Inflammatory macrophage (primary cell): ENCODE measurements at places on chromosomes 2 and 18.
A peak's percentile ranks its signal among the peaks of the same experiment; 100 is the strongest.

DNA sequence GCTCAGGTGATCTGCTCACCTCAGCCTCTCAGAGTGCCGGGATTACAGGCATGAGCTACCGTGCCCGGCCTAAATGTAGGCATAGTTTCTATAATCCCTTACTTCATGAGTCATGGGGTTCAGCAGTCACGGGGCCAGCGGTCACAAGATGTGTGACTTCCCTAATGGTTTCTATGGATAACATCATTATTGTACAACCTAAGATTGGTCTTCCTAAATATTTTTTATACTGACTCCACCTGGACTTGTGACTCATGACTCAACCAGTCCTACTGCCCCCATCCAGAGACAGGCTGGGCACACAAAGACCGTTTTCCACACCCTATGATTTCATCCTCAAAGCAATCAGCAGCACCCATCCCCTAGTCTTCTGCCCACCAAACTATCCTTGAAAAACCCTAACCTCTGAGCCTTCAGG lies 15.9 kb downstream of the FAM210A start:
- DNase-seq = peak; percentile 65

GRCh38 chr2:118010473-118010872 lies 3.4 kb downstream of the CCDC93 start:
- no peak for DNase-seq

- DNase-seq = no peak
These were observed 145.2 kb upstream of the SYT4 start for GRCh38 chr18:43422518-43422917.

- DNase-seq = no peak
These were observed 4.8 kb upstream of the SLC38A11 start for GRCh38 chr2:164960159-164960558.

DNA sequence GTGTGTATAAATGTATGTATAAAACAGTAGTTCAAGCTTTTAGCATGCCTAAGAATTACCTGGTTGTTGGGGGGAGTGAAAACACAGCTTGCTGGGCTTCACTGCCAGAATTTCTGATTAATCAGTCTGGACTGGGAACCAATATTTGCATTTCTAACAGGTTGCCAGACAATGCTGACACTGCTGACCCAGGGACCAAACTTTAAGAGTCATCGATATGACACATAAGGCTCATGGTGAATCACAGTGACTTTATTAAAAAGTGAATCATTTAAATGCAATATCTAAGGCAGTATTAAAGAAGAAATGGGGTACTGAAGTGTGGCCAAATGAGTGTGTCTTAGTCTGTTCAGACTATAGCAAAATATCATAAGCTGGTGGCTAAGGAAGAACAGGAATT lies 195.9 kb upstream of the DTNA start:
- DNase-seq = no peak

DNA sequence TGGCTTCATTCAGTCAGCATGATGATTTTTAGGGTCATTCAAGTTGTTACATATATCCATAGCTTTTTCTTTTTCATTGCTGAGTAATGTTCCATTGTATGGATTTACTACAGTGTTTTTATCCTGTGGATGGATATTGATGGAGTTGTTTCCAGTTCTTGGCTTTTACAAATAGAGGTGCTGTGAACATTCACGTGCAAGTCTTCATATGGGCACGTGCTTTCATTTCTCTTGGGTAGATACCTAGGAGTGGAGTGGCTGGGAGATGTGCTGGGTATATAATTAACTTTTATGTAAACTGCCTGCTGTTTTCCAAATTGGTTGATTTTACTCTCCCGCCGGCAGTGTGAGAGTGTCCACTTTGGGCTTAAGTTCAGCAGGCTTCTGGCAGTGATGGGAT lies 16.5 kb downstream of the AGAP1 start:
- DNase-seq = no peak

DNA sequence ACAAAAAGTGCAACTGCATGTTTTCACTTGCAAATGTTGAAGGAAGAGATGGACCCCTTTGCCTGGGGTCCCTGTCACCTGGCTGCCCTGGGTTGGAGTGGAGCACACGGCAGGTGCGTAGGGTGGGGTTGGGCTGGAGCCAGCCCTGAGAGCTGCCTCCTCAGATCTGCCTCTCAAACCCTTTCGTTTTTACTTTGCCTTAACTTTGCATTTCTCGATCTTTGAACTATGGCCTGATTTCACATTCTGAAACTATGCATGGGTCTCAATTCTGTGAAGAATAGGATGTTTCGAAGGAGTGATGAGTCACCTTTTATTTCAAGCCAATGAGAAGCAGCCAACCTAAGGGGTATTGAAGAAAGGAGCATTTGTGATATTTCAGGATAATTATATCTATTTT lies 132.8 kb downstream of the ACOXL start:
- DNase-seq = no peak

GRCh38 chr2:69948032-69948962 lies 13.1 kb downstream of the ASPRV1 start:
- no peak for DNase-seq

GRCh38 chr18:69626643-69627242 lies 226.1 kb downstream of the DOK6 start:
- DNase-seq = no peak

GRCh38 chr2:209074711-209075110 lies 349.1 kb upstream of the MAP2 start:
- no peak for DNase-seq

DNA sequence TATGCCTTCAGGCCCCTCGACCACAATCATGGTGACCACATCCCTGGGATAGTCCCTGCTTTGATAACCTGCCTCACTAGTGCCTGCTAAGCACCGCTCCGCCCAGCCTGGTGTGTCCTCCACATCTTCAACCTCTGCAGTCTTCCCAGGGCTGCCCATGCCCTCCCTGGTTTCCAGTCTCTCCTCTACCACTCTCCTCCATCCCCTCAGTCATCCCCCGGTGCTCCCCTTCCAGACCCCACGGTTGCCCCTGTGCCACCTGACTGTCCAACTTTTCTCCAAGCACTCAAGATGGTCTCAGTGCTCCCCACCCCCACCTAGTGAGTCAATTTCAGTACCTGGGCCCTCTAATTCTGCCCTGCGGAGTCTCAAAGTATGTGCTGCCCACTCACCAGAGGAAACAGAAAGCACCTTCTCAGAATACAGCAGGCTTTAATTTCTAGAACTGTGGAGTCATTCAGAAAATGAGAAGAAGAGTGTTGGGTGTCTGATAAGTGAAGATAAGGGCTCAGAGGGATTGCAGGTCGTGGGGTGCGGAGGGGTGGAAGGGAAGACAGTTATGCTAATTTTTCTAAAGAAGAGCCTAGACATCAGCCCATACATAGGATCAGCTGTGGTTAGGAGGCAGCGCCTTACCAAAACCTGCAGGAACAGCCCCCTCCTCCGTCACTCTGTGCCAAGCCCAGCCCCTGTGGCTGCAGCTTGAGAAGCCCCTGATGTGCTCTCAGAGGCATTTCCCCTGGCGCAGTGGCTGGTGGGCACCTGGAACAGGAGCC lies 53.6 kb upstream of the CAB39 start:
- DNase-seq = no peak

- peak; percentile 74 for DNase-seq
These were observed 43.2 kb upstream of the UBE2F start for GRCh38 chr2:237923481-237924163.

GRCh38 chr2:72973566-72974435 lies 56.5 kb downstream of the EMX1 start:
- peak; percentile 56 for DNase-seq

GRCh38 chr18:55265130-55265675 lies 305.9 kb upstream of the CCDC68 start:
- no peak for DNase-seq

GRCh38 chr2:199216253-199216652 lies 241.5 kb downstream of the SATB2 start:
- DNase-seq = no peak
